Stomach (tissue), 19 donors: ENCODE measurements at places on chromosomes 2 and 18. TPM values are rescaled to one million over a fixed set of nuclear protein-coding genes. Genes with fewer than 3 reads are reported as not detected.

GRCh38 chr2:227115761-227116160 is 48.2 kb downstream of the COL4A4 start:
- no peak for DNase-seq

- no peak for DNase-seq
Observed at GRCh38 chr18:54843314-54843713, 15.0 kb downstream of the RAB27B start.

DNA sequence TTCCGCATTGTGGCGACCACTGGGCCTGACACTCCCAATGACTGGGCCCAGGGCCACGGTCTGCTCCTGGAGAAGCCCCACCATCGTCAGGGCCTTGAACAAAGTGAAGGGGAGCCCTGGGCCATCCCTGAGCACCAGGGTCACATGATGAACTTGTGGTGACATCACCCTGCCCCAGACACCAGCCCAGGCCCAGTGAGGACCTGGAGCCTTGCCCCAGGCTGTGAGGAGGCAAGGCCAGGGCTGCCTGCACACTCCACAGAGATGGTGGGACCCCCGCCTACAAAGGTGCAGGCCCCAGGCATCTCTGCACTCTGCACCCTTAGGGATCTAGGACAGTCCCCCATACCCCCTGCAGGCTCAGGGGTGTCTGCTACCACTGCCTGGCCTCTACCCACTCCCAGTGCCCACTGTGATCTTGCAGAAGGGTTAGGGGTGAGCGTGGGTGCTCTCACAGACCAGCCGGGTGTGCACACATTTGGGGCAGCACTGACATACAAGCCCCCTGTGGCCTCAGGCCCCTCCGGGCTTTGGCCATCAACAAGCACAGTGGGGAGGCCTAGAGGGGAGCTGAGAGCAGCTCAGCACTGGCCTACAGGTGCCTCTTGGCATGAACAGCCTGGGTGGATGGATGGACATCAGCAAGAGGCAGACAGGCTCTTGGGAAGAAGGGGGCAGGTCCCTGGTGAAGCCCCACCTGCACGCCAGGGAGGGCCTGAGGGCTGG is 624.0 kb upstream of the LRRTM4 start:
- no peak for DNase-seq

- DNase-seq, result no peak
Observed at GRCh38 chr2:232749331-232749730, 27.0 kb downstream of the KCNJ13 start.

- DNase-seq, result no peak
Observed at GRCh38 chr2:31366733-31367132, 47.8 kb downstream of the XDH start.

- DNase-seq, result no peak
Observed at GRCh38 chr2:136439064-136439676, 321.2 kb upstream of the CXCR4 start.

DNA sequence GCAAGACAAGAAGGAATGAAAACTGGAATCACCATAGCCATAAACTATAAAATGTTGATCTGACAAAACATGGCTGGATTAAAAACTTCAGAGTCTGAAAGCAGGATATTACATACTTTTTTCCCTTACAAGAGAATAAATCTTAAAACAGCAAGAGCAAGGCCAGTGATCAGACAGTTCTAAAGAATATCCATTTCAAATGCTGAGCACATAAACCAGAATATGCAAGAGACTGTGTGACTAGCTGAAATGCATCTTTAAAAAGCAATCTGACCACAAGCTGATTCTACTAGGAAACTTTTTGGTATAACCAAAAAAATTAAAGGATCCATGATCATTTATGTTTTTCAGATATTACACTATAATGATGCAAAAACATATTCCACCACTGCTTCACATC is 120.7 kb upstream of the RNU4ATAC start:
- no peak for DNase-seq

CYP1B1 gene
- 141 TPM for total RNA-seq

CCDC141 gene
- 0.58 TPM for total RNA-seq

CD28 gene
- total RNA-seq, result not detected

TTL gene
- total RNA-seq, result 4.1 TPM

MATN3 gene
- not detected for total RNA-seq

OR6B2 gene
- total RNA-seq, result not detected

LHCGR gene
- total RNA-seq, result not detected
